Pancreas (tissue), 10 donors: ENCODE measurements at places on chromosomes 7 and 10.

DNA sequence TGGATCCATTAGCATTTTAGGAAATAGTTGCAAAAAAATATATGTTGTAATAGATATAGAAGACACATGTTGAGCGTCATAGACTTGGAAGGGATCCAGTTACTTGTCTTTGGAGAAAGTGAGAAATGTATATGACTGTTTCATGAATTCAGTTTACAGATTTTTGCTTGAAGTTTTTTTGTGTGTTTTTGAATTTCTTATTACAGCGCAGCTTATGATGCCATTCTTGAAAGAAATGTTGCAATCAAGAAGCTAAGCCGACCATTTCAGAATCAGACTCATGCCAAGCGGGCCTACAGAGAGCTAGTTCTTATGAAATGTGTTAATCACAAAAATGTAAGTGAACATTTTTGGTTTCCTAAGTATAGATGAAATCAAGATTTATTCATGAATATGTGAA, 98.2 kb downstream of the MAPK8 start:
- no peaks in the 10 kb centered on the region for H3K27me3 ChIP-seq
- H3K27ac ChIP-seq: no peak overlapping the region
- no peaks in the 10 kb centered on the region for H3K4me1 ChIP-seq

- H3K27ac ChIP-seq: no peak overlapping the region
- no peak for DNase-seq
- H3K4me3 ChIP-seq: no peak overlapping the region
- no peaks in the 10 kb centered on the region for H3K36me3 ChIP-seq
- H3K27me3 ChIP-seq: no peaks in the 10 kb centered on the region
Observed at GRCh38 chr7:75819711-75820110, 6.1 kb upstream of the CCL24 start.

DNA sequence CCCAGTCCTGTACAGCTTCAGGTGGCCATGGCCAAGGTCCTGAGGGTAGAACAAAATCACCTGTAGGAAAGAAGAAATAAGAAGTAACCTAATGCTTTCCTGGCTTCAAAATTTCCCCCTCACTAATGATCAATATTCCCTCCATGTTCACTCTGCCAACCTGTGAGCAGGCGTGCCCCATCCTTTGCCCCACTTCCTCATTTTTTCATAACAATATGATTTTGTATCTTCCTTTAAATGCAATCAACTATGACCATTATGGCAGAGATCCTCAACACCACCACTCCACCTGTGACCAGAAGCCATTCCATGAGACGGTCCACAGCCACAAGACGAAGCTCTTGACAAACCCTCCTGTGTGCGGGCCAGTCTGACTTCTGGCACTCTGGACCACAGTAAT, 7.0 kb downstream of the MSS51 start:
- H3K27me3 ChIP-seq: no peaks in the 10 kb centered on the region
- H3K27ac ChIP-seq: no peak overlapping the region
- DNase-seq: no peak
- peaks cover 7% of the 10 kb centered on the region for H3K36me3 ChIP-seq

DNA sequence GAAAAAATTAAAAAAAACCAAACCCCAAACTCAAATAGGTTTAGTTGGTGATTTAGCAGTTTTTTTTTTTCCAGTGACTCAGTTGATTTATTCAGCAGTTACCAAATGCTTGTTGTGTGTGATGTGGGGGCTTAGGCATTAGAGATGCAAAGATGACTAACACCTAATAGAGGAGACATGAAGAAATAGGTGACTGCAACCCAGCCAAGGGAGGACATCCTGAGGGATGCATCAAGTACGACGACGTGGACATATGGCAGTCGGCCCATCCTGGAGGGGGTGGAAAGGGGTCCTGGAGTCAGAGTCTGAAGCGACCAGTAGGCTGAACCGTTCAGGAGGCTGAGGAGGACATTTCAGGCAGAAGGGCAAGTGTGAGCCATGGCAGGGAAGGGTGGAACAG, 35.5 kb downstream of the LRMDA start:
- no peaks in the 10 kb centered on the region for H3K4me1 ChIP-seq
- no peak for DNase-seq

GRCh38 chr7:15620491-15621185, 58.8 kb upstream of the AGMO start:
- H3K27ac ChIP-seq: no peak overlapping the region
- no peaks in the 10 kb centered on the region for H3K27me3 ChIP-seq
- H3K4me3 ChIP-seq: no peak overlapping the region
